CD4-positive, alpha-beta T cell treated with Interleukin-17A for 4 hours (primary cell): ENCODE measurements at places on chromosomes 3 and 15.
A peak's percentile ranks its signal among the peaks of the same experiment; 100 is the strongest.

DNA sequence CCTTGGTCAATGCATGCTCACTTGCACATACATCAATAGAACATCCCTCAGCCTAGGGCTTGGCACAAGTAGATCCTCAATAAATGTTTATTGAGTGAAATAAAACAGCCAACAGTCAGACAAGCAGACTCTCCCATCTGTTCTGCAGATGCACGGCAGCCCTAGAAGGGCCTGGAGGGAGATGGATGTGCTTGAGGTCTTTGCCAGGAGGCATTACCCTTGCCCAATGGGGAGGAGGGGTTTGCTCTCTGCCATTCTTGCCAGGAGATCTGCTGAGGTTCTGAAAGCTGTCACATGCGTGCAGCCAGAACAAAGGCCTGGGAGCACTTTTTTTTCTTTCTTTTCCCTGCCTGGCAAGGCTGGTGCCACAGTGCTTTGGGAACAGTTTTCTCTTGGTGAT is 349.3 kb upstream of the THRB start:
- DNase-seq, result no peak

DNA sequence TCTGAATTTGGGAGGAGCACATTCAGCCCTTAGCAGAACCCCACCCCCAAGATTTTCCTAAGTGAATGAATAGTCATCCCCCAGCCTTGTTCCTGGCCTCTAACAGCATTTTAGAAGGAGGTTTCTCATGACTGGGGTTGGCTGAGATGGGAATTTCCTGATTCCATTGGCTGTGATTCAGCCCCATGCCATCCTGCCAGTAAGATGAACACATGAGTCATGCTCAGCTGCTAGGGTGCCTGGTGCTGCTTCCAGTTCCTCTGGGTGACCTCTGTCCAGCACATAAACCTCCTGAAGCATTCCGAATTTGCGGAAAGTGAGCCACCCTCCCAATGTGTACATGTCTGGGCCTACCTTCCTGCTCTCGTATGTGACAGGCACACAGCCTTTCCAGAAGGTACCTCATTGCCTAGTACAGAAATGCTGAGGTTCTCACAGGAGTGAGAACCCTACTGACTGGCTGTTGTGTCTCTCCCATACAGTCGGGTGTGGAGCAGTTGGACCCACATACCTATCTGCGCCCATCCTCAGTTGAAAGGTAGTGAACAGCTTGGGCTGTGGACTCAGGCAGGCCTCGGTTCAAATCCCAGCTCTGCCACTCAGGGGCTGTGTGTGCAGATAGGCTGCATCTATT is 91.7 kb downstream of the APBA2 start:
- no peak for DNase-seq

- DNase-seq, result peak; percentile 59
Observed at GRCh38 chr3:128383316-128384235, 83.1 kb downstream of the DNAJB8 start.

- no peak for DNase-seq
Observed at GRCh38 chr3:182906036-182906435, 74.3 kb downstream of the DCUN1D1 start.
